GM23248 (cell line): ENCODE measurements at places on chromosomes 2 and 18.

DNA sequence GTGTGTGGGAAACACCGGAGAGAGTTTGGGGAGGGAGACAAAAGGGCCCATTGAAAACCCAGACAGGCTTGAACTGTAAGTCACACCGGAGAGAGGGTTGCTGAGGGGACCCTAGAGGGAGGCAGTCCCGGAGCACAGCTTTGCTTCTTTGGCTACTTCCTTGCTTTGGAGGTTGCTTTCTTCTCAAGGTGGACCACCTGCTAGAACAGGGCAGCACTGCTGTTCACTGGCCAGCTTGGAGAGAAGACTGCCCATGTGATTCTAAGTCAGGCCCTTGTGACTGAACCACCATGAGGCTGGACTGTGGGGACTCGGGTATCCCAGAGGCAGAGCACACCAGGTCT lies 4.4 kb downstream of the ACTG2 start:
- no peak for DNase-seq

DNA sequence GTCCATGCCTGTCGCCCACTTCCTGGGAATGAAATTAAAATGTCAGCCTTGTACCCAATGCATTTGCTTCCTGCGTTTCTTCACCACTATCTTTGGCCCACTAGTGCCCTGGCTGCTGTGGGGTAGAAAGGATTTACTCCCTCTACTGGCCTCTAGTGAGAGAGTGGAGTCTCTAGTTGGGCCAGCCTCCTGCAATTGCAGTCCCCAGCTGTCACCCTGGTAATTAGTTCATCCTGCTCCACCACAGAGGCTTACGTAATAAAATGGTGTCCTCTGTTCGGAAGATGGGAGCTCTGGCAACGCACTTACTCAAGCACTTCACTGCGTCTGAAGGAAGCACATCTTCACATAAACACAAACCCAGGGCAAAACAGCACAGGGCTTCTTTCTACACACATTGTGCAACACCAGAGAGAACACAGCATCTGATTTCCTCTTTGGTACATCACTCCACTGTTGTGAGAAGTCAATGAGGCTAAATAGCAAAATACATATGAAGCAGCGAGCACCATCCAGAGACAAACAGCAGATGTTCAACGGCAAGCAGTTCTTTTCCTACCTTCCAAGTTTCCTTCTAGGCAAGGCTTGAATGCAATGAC lies 274.6 kb downstream of the LRATD1 start:
- DNase-seq, result peak; percentile 10

- peak; percentile 2 for DNase-seq
Measured at GRCh38 chr2:208570851-208571763, 164.5 kb downstream of the PTH2R start.

DNA sequence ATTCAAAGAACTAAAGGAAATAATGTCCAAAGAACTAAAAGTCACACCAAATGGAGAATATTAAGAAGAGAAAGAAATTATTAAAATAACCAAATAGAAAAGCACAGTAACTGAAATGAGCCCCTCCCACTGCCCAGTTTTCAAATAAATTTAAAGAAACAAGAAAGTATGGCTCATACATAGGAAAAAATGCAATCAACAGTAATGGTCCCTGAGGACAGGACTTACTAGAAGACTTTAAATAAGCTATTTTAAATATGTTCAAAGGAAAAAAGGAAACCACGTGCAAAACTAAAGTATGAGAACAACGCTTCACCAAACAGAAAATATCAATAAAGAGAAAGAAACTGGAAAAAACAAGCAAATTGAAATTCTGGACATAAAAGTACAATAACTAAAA lies 58.9 kb downstream of the TMEM131 start:
- no peak for DNase-seq
